Regular cardiac myocyte (primary cell): ENCODE measurements at places on chromosomes 12 and 14. TPM values are rescaled to one million over a fixed set of nuclear protein-coding genes. Genes with fewer than 3 reads are reported as not detected.

The SLCO1B1 gene
- not detected in 2 replicates for total RNA-seq

The KRT3 gene
- total RNA-seq: not detected in 2 replicates

The BICDL1 gene
- total RNA-seq: 0.28 and 0.38 TPM in 2 replicates

The ANKRD9 gene
- total RNA-seq: 22.6 and 29.1 TPM in 2 replicates

The A2ML1 gene
- under 0.01 TPM in 1 of 2 replicates, not detected in the other for total RNA-seq

The CLEC4D gene
- total RNA-seq: not detected in 2 replicates

The C12orf50 gene
- total RNA-seq: not detected in 2 replicates

The GALNT16 gene
- 1.9 and 2.5 TPM in 2 replicates for total RNA-seq

The TNFAIP2 gene
- 43.5 and 72.4 TPM in 2 replicates for total RNA-seq

The CYP46A1 gene
- 0.38 and 0.56 TPM in 2 replicates for total RNA-seq

The OR4E2 gene
- not detected in 2 replicates for total RNA-seq

The KRT1 gene
- not detected in 2 replicates for total RNA-seq

The SLC17A8 gene
- not detected in 2 replicates for total RNA-seq

The TEAD4 gene
- total RNA-seq: 3.4 and 16.7 TPM in 2 replicates

The LRRK2 gene
- total RNA-seq: 1.7 and 5.9 TPM in 2 replicates

The NT5DC3 gene
- 6.8 and 10.9 TPM in 2 replicates for total RNA-seq

The OAS2 gene
- total RNA-seq: 2.3 and 3.1 TPM in 2 replicates

The STYX gene
- total RNA-seq: 19.4 and 22.6 TPM in 2 replicates

The FAM186B gene
- 0.19 and 0.28 TPM in 2 replicates for total RNA-seq

The PLD4 gene
- under 0.01 TPM in 1 of 2 replicates, not detected in the other for total RNA-seq

The TAC3 gene
- total RNA-seq: 2.8 TPM in 1 of 2 replicates, not detected in the other
